ENCODE measurements at places on chromosomes 1 and 21. TPM values are rescaled to one million over a fixed set of nuclear protein-coding genes. Genes with fewer than 3 reads are reported as not detected.

DNA sequence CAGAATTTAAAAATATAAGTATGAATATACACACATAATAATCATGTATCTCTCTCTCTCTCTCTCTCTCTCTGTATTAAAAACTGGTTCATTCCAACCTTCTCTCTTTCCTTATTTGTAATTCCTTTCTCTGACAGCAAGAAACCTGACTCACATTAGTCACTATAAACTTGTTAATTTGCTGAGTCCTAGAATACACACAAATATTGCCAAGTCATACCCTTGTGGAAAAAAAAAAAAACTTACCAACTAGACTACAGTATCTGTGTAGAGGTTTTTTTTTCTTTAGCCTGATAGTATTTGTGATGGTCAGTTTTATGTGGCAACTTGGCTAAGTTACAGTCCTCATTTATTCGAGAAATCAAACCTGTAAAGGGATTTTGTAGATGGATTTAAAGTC lies 26.3 kb upstream of the NHLH2 start:
- DNase-seq, result no peak

- no peak for DNase-seq
Observed at GRCh38 chr21:34946916-34947534, 102.1 kb downstream of the RUNX1 start.

Gene SLC66A1
- total RNA-seq, result 22.3 TPM

DNA sequence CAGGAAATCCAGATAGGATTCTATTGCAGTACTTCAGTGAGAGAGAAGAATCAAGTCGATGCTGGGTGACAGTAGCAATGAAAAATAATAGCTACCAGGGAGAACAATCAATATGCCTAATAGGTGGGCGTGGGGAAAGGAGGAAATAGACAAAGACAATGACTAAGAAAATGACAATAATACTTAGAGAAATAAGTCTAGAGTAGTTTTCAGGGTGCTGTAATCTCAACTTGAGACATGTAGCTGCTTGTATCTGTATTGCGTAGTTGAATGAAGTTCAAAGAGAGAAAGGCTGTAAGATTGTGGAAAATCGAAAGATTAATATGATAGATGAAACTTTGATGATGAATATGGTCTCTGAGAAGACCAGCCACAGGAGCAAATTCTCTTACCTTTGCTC lies 2.6 kb downstream of the STXBP3 start:
- DNase-seq, result no peak

Gene LHX8
- not detected for total RNA-seq

Gene NTRK1
- total RNA-seq, result not detected

GRCh38 chr21:43792406-43792805 lies 3.0 kb downstream of the RRP1 start:
- no peak for DNase-seq

GRCh38 chr21:46035809-46036695 lies 54.5 kb downstream of the COL6A1 start:
- DNase-seq, result peak; percentile 39

GRCh38 chr1:42684139-42684538 lies 1.9 kb downstream of the YBX1 start:
- no peak for DNase-seq

Gene CHI3L1
- total RNA-seq, result 23.2 TPM

DNA sequence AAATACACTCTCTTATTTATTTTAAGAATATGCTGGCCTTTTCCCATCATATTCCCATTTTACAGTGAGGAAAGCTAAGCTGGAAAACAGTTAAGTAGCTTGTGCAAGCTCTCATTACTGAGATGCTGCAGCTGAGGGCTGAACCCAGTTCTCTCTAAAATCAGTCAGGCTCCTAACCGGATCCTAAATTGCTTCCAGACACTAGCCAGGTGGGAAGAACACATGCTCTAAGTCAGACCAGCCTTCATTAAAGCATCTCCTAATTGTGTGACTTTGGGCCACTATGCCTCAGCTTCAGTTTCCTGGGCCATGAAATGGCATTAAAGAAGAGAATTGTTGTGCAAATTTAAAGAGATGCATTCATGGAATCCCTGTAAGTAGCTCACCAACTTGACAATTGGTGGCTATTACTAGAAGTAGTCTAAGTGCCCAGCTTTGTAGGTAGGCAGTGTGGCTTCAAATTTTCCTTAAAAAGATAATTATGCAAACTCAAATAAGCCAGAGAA lies 228.4 kb downstream of the DAB1 start:
- no peak for DNase-seq

GRCh38 chr1:116497656-116498055 lies 73.2 kb downstream of the CD58 start:
- DNase-seq, result no peak

DNA sequence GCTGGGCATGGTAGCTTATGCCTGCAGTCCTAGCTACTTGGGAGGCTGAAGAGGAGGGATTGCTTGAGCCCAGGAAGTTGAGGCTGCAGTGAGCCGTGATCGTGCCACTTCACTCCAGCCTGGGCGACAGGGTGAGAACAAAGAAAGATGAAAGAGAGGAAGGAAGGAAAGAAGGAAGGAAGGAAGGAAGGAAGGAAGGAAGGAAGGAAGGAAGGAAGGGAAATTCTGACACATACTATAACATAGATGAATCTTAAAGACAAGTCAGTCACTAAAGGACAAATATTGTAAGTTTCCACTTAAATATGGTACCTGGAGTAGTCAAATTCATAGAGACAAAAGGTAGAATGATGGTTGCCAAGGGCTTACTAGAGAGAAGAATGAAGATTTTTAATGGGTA lies 108.0 kb upstream of the CACHD1 start:
- DNase-seq, result no peak

GRCh38 chr1:153122831-153123421 lies 9.6 kb upstream of the SPRR2F start:
- no peak for DNase-seq

- DNase-seq, result peak; percentile 73
Observed at GRCh38 chr1:212557739-212558692, 50.5 kb upstream of the ATF3 start.

DNA sequence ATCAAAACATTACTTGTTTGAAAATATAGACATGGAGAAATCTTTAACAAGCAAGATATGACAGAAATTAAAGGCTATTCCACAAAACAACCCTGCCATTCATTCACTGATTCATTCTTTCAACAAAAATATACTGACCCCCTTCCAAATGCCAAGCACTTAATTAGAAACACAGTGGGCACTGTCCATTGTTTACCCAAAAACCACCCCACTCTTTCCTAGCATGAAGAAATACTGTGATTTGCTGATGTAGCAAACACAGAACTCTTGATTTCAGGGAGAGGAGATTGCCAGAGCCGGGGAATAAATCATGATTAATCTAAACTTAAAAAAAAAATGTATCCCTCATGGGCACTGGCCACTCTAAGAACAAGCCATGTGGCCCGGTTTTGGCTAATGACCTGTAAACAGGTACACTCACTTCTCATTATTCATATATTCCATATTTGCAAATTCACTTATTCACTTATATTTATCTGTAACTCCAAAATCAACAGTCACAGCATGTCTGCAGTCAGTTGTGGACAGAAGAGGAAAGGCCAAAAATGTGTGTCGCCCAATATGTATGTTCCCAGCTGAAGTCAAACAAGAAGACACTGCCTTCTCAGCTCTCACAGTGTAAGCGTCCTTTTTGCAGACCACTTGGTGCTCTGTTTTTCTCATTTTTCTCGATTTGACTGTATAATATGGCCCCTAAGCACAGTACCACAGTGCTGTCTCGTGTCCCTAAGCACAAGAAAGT lies 133.1 kb downstream of the SMYD3 start:
- no peak for DNase-seq

- DNase-seq, result peak; percentile 59
Observed at GRCh38 chr1:173477286-173478093, at the start of gene PRDX6. Gene PRDX6 (plus strand): TSS chr1:173477335. CDS start chr1:173477398, 63 bp downstream.

DNA sequence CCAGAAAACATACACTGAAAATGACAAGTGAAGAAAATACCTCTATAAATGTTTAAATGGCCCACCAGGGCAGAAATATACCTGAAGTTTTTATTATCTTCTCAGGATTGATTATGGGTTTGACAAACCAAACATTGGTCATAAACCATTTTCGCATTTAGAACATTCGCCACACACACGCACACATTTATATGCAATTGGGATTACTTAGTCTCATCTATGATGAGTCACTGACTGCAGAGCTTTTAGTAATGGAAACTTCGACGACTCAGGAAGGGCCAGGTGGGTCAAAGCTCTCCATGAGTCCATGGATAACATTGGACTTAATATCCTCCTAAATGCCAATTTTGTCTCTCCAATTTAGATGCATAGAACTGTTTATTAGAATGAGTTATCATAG lies 16.9 kb downstream of the NRDC start:
- DNase-seq, result no peak

Gene ATP6V0B
- 203 TPM for total RNA-seq

- no peak for DNase-seq
Observed at GRCh38 chr1:244414543-244414942, 37.2 kb downstream of the ADSS2 start.

DNA sequence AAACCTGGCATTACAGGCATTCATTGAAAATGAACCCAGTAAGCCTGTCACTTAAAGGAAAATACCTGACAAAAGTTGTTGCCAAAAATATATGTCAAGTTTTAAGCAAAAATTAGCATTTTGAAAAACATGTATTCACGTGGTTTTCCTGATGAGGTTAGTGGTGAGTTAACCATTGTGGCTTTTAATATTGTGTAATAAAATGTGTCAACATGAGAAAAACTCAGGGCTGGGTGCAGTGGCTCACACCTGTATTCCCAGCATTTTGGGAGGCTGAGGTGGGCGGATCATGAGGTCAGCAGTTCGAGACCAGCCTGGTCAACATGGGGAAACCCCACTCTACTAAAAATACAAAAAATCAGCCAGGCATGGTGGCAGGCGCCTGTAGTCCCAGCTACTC lies 731.4 kb downstream of the KCNT2 start:
- no peak for DNase-seq

Gene SLC25A34
- 31.0 TPM for total RNA-seq

GRCh38 chr1:57133686-57134085 lies 167.9 kb upstream of the C8B start:
- DNase-seq, result no peak
